ENCODE measurements at places on chromosomes 2 and 18.

DNA sequence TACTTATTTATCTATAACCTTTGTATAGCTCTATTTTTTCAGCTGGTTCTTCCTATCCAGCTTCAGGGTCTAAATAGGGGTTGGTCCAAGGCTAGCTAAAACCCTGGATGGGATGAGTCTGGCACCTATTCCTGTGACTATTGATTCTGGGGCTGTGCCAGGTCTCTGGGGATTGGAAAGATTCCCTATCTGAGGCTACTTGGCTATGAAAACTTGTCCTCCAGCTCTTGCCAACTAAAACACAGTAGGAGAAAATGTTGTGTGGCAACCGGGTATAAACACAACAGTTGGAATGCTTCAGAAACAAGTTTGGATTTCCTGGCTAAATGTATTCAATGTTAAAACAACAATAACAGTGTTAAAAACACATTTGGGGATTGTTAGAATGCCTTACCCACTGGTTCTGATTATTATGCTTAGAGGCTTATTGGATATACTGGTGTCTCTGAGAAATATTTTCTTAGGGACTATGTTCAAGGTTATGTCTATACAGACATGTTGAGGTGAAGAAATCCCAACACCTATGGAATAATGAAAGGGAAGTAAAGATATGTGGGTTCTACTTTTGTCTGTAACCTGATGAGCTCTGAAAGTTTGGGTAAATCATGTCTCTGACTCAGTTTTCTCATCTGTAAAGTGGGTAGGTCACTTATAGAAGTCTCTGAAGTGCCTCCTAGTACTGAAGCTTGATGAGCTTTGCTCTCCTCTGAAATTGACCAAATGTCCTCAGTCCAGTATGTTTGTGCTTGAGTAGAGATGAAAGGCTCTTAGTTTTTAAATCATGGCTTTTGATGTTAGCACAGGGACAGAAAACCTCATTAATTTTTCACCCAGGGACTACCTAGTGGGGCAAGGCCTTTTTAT lies 460.7 kb downstream of the MTX2 start:
- DNase-seq = no peak

GRCh38 chr18:8348051-8348720 lies 261.1 kb upstream of the RAB12 start:
- DNase-seq = no peak

DNA sequence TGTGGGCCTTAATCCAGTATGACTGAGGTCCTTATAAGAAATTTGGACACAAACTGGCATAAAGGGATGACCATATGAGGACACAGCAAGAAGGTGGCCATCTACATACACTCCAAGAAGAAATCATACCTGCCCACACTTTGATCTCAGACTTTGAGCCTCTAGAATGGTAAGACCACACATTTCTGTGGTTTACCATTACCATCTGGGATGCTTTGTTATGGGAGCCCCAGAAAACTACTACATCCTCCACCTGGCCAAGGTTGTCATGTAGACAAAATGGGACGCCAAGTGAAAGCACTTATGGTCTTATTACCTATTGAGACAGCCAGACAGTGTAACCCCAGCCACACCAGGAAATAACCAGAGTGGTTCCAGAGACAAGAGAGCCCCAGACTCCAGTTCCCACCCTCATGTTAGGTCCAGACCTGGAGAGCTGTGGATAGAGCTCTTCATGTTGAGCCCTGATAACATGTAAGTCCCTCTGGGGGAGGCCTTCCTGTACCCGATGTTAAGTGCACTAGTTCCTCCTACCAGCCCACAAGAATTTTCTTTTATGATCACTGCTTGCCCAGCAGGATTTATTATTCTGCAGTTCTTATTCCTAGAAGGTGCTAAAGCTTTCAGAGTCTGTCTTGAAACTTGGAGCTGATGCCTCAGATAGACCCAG lies 4.6 kb upstream of the ADD2 start:
- DNase-seq = no peak

DNA sequence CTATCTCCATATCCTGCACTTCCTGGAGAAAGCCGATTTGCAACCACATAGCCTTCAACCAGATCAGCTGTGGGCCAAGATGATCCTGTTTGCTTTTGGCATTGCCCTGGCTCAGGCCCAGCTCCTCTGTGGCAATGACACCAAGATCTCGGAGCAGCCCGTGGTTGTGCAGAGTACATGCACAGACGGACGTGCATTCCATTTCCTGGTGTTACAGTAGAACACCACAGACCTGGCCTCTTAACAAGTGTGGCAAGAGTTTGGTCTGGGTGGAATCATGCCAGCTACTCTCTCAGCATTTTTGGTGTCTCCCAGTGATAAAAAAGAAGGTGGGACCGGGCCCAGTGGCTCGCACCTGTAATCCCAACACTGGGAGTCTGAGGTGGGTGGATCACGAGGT lies 20.0 kb downstream of the MALT1 start:
- no peak for DNase-seq

DNA sequence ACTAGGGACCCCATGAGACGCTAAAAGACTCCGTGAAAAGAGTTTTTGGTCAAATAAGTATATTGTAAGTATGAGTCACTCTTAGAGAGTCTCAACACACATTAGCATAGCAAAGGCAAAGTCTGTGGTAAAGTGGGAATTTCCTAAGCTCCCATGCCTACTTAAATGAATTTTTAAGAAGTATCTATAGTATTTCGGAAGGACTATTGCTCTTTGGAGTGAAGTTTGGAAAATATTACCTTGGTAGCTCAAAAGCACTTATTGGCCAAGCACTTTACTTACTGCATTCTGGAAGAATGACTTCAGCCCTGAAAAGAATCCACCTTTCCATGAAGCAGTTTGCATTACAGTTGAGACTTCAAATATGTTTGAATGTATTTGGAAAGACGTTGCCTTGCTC lies 57.1 kb downstream of the CAVIN2 start:
- no peak for DNase-seq

GRCh38 chr2:136188086-136188485 lies 70.1 kb upstream of the CXCR4 start:
- no peak for DNase-seq

DNA sequence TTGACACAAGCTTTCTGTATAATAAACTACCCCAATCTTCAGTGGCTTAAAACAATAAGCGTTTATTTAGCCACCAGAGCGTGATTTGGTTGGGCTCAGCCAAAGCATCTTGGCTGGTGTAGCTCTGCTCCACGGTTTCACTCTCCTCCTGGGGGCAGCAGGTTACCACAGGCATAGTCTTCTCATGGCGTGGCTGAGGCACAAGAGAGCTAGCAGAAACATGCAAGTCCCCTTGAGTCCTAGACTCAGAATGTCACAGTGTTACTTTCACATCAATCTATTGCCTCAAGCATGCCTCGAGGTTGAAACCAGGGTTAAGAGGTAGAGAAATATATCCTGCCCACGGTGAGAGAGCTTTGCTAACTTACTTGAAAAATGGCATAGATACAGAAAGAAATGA lies 19.9 kb upstream of the SLC9A2 start:
- DNase-seq = no peak

DNA sequence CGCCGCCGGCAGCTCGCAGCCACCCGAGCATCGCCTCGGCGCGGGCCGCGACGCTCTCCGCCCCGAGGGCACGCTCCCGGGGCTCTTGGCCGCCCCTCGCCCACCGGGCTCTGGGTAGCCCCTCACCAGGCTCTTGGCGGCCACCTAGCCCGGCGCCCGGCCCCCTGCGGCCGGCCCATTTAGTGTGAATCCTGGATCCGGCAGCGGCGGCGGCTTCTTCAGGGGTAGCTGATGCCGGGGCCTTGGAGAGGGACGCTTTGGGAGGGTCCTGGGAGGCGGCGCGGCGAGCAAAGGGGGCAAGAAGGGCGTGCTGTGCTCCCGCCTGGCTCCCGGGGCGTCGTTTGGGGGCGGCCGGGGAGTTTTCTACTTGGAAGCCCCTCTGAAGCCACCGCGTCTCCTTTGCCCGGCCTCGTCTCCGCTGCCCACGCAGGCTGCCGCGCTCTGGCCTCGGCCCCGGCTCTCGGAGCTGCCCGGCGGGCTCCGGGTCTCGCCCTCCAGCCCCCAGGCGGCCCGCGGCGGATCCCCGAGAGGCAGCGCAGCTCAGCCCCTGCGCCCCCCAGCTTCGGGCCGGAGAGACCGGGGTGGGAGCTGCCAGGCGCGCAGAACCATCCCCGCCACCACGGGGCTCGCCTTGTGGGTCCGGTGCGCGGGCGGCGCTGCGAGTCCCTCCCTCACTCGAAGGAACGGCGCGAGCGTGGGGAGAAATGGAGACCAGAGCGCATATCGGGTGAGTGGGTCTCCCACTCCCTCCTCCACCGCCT lies 509 bp downstream of the PIEZO2 start:
- no peak for DNase-seq

GRCh38 chr2:134771313-134771801 lies 52.6 kb upstream of the TMEM163 start:
- DNase-seq = no peak

DNA sequence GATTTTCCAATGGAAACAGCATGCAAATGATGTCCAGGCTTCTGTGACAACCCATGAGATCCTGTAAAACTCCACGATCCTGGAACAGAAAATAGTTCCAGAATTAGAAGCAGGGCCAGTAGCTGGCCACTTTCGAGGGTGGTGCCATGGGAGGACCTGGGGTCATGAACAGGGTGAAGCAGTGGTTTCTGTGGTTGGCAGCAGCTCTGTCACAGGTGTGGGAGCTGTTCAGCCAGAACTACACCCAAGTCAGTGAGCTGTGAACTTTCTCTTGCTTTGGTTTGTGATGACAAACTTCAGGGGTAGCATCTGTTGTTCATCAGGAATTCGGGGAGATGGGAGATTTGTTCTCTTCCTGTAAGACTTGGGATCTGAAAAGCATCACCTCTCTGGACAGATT lies 314.4 kb upstream of the NT5C1B start:
- DNase-seq = no peak

DNA sequence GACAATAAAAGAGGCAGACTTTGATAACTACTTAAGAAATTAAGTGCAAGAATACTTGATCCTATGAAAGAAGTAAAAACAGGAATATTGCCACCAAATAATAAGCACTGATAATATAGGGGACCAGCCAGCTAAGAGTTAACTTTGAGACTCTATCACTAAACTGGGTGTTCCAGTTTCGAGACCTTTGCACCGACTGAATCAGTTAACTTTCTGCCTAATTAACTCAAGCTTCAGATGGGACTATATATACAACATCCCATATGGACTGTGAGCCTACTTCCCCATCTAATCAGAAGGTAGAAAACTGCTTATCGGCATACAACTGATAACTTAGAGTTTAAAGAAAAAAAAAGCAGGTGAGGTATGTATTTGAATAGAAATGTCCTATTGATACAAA lies 25.8 kb upstream of the SLC9A2 start:
- no peak for DNase-seq

GRCh38 chr2:225930687-225931086 lies 531.2 kb downstream of the NYAP2 start:
- DNase-seq = no peak

DNA sequence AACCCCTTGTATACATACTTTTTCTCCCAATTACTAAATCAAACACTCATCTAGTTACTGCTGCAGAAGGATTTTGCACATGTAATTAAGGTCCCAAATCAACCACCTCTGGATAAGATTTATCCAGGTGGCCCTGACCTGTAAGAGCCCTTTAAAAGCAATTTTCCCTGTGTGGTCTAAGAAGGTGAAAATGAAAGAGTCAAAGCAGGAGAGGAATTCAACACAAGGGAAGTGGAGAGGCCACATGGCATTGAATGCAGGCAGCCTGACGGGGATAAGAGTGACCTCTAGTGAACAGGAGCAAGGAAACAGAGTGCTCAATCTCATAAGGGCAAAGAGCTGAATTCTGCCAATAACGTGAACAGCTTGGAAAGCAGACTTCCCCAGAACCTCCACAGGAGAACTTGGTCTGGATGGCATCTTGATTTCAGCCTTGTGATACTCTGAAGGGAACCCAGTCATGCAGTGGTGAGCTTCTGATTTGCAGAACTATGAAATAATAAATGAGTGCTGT lies 27.2 kb downstream of the PPP3R1 start:
- peak; percentile 73 for DNase-seq

DNA sequence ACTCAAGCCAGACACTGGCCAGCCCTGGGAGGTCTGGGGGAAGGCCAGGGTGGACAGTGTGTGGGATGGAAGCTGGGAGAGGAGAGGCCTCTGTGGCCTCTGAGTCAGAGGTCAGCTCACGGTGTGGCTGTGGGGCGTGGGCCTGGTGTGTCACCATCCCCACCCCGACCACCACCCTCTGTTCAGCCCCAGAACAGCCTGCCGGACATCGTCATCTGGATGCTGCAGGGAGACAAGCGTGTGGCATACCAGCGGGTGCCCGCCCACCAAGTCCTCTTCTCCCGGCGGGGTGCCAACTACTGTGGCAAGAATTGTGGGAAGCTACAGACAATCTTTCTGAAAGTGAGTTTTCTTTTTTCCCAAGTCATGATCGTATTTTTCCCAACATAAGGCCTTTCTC lies 110.5 kb downstream of the DYSF start:
- DNase-seq = no peak

GRCh38 chr2:26185954-26186770 lies 13.3 kb downstream of the GAREM2 start:
- DNase-seq = no peak

GRCh38 chr18:34772887-34773286 lies 62.8 kb downstream of the DTNA start:
- no peak for DNase-seq

DNA sequence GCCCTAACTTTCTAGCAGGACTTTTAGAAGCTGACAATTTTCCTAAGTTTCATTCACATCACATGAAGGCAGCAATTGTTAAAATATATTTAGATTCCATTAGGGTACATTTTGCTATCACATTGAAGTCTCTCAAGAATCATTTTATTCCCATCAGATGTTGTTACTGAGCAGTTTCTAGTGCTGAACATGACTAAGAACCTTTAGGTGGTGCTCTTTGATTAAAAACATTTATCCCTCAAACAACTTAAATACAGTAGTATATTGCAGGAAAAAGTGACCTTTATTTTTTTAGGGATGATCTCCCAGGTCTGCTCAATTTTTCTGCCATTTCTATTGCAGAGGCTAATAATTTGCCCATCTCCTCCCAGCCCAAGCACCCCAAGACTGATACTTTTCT lies 22.9 kb upstream of the NARS1 start:
- no peak for DNase-seq

GRCh38 chr2:60549928-60550177 lies 3.6 kb downstream of the BCL11A start:
- DNase-seq = no peak

GRCh38 chr2:36362291-36362690 lies 6.7 kb downstream of the CRIM1 start:
- no peak for DNase-seq

DNA sequence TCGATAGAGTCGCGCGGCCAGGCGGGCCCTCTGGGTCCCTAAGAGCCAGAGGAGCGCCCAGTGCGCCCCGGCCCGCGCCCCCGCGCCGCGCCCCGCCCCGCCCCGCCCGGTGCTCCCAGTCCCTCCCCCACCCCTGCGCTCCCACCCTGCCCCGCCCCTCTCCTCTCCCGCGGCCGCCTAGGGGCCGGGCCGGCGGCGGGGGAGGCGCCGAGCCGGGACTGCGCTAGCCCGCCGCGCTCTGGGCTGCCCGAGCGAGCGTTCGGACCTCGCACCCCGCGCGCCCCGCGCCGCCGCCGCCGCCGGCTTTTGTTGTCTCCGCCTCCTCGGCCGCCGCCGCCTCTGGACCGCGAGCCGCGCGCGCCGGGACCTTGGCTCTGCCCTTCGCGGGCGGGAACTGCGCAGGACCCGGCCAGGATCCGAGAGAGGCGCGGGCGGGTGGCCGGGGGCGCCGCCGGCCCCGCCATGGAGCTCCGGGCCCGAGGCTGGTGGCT lies at the start of gene GPC1:
TSS of gene GPC1 (plus strand) at position 207 of the 491 bp plus-strand sequence. CDS start at position 463, 256 bp downstream.
- DNase-seq = peak; percentile 67

Data from cerebellar cortex (tissue), 1 donor.